ENCODE measurements at places on chromosomes 4 and X.
A peak's percentile ranks its signal among the peaks of the same experiment; 100 is the strongest.

- peak; percentile 88 for DNase-seq
- no peaks in the 10 kb centered on the region for H3K27me3 ChIP-seq
- H3K27ac ChIP-seq, result no peak overlapping the region
- no peak overlapping the region for H3K4me3 ChIP-seq
Measured at GRCh38 chrX:26557691-26558321, 341.8 kb downstream of the MAGEB5 start.

- no peaks in the 10 kb centered on the region for H3K36me3 ChIP-seq
- peaks cover 11% of the 10 kb centered on the region for H3K4me1 ChIP-seq
- no peak overlapping the region for H3K4me3 ChIP-seq
- no peak for DNase-seq
- H3K27ac ChIP-seq, result no peak overlapping the region
Measured at GRCh38 chr4:74874753-74875367, 58.1 kb upstream of the PARM1 start.

DNA sequence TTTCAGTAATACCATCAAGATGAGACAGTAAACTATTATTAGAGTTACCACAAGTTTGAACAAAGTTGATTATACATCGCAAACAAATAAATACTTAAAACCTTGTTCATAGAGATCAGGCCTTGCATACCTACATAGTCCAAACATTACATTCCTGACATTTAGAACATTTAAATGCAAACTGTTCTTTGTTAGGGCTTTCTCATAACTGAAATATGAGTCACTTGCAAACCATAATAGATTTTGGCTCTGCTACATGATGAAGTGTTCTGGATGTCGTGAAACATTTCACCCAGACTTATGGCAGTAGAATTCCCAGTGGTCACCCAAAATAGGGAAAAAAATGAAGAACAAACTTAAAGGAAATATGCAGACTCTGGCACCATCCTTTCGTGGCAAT is 75.0 kb downstream of the FAT4 start:
- H3K27me3 ChIP-seq, result no peaks in the 10 kb centered on the region
- H3K27ac ChIP-seq, result peak overlapping the region; percentile 83
- H3K4me1 ChIP-seq, result peaks cover 54% of the 10 kb centered on the region
- DNase-seq, result no peak
- peaks cover 4% of the 10 kb centered on the region for H3K36me3 ChIP-seq
- H3K4me3 ChIP-seq, result peak overlapping the region; percentile 52

GRCh38 chr4:156643826-156644225 is 327.8 kb downstream of the PDGFC start:
- H3K36me3 ChIP-seq, result no peaks in the 10 kb centered on the region
- no peak overlapping the region for H3K27ac ChIP-seq
- H3K27me3 ChIP-seq, result no peaks in the 10 kb centered on the region
- H3K4me3 ChIP-seq, result no peak overlapping the region
